ENCODE measurements at places on chromosomes 1 and 21.

DNA sequence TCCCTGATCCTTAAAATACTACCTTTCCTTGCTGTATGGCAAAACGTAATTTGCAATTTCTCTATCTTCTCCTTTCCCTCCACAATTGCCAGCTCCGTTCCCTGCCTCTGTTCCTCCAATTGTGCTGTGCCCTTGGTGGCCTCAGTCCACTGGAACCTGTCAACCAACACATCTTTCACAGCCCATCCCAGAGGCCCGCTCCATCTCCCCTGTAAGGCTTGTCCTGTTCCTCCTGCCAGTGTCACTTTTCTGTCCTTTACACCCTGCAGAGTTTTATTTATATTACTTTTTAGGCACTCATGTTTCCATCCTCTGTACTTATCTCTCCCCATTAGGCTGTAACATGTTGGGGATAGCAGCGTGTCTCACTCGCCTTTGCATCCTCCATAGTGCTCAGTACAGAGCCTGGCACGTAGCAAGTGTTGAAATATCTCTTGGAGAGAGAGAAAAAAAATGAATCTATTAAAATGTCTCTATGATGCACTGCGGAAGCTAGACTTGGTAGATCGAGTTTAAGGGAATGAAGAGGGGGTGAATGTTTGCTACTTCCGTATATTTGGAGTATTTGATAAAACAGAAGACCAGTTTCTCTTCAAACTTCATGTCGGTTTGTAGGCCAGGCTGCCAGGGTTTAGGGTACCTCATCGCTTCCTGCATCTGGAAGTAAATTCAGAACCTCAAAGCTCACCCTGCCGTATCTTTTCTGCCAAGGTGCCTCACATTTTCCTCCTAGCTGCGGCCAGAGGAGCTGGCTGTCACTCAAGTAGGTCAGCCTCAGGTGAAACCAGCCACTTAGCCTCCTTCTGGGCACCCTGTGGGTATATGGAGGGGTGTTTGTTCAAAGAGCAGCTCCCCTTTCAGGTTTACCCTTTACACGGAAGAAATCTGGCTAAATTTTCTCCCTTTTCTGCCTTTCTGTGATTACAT lies 303.8 kb downstream of the TM2D1 start:
- no peak for DNase-seq

DNA sequence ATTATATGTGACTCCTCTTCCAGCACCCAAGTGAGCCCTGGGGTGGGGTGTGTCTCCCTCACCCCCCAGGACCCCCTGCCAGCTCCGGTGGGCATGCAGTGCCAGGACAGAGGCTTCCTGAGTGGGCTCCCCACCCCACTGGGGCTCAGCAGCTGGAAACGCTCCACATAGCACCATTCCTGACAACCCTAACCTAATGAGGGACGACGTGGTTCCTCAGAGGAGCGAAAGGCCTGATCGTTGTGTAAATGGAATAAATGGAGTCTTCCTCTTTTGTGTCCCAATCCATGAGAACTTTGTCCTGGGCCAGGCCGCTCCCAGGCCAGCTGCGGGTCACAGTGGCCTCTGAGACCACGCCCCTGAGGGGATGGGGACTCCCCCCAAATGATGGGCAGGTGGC lies 1.8 kb upstream of the TSPEAR start:
- no peak for DNase-seq

DNA sequence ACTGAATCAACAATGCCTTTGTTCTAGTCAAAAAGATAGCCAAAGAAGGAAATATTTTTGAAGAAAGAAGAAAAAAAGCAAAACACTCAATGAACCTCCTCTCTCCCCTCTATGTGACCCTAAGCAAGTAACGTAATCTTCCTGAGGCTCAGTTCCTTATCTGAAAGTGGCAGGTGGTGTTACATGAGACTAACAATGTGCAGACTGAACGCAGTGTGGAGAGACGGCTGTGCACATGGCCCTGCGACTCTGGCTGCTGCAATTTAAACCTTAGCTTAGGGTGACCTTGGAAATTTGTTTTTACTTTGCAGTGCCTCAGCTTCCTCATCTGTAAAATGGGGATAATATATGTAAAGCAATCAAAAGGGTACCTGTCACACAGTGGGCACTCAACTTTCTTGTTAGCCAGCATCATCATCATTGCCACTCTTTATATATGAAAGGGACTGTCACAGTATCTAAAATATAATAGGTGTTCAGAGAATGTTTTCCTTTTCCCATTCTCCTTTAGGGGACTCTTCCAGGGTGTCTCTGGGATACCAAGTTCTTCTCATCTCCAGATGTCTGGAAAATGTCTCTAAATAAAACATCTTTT lies 100.1 kb upstream of the JUN start:
- no peak for DNase-seq

- no peak for DNase-seq
Measured at GRCh38 chr21:25169370-25169769, 437.9 kb downstream of the MRPL39 start.

GRCh38 chr1:199098468-199098867 lies 459.6 kb downstream of the PTPRC start:
- DNase-seq: no peak

DNA sequence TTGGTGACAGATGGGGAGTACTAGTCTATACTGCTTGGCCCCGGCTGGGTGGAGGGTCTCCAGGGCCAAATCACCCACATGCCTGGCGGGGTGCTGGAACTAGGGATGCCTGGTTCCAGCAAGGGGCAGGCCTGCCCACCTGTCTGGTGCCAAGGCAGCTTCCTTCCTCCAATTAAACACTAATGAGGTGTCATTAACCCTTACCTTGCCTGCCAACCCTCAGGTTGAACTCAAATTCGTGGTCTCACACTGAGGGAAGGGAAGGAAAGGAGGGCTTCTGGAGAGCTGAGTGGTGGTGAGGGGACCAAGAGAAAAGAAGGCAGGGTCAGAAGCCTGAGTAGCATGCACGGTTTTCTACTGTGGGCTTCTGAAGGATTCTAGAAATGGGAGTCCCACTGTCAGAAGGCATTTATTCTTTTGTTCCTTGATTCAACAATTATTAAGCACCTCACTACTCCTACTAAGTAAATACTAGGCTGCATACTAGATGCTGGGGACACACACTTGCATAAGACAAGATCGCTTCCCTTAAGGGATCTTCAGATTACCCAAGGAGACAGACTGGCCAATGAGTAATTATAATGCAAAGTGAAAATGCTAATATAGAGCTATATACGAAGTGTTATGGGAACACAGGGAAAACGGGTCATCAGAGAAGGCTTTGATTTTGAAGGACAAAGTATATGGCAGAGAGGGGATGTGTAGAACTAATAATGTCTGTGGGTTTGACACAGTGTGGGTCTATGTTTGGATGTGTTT lies 5.9 kb upstream of the EFNA3 start:
- no peak for DNase-seq

DNA sequence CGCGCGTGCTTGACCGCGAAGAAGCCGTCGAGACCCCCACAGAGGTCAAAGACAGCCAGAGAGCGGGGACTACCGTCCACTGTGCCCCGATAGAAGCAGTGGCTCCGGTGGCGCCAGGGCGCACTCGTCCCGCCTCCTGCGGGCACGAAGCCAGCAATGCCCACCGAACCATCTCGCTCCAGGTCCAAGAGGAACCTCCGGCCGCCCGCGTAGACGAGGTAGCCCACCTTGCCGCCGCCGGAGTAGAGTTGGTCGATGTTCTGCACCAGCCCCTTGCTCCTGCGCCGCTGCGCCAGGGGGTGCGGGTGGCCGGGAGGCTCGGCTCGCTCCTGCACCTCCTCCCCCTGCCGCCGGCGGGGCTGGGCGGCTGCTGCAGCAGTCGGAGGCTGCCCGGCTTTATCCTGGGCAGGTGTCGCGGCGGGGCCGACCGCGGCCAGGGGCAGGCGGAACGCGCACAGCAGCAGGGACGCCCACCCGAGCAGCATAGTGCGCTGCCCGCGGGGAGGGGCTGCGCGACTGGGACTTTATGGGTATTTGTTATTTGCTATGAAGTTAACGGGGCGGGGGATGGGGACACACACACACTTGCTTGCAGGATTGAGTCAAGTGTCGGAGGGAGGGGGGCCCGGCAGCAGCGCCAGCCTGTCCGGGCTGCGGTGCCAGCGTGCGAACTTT lies 844 bp downstream of the ADAMTS5 start:
- no peak for DNase-seq

- no peak for DNase-seq
Measured at GRCh38 chr1:227741166-227741870, 6.1 kb downstream of the SNAP47 start.

DNA sequence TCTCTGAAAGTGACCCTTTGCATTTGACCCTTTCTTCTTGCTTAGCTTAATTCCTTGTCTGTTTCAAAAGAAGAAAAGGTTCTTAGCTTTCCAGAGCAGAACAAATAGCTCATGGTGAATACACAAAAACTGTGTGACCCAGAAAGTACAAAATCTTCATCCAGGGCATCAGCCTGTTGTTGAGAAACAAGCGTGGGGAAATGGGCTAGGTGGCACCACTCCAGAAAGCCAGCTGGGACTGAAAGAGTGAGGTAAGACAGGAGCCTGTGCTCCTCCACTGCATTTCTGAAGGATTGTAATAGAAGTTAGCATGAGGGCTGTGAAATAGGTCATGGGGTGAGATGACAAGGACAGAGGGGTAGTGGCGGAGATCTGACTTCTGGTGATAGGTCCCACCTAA lies 45.8 kb downstream of the CYP2J2 start:
- DNase-seq: no peak

GRCh38 chr1:159421821-159422220 lies 10.2 kb upstream of the OR10J4 start:
- DNase-seq: no peak

- DNase-seq: no peak
Measured at GRCh38 chr1:79777481-79778219, 771.1 kb upstream of the ADGRL4 start.

- no peak for DNase-seq
Measured at GRCh38 chr1:88169939-88170338, 514.1 kb upstream of the PKN2 start.

GRCh38 chr1:223845810-223846682 lies at the start of gene TP53BP2:
Gene TP53BP2, minus strand, starts transcription at chr1:223845947. Its CDS starts 267 bp downstream, at chr1:223845680.
- peak; percentile 86 for DNase-seq

- no peak for DNase-seq
Measured at GRCh38 chr1:215219372-215219771, 136.8 kb downstream of the KCNK2 start.

DNA sequence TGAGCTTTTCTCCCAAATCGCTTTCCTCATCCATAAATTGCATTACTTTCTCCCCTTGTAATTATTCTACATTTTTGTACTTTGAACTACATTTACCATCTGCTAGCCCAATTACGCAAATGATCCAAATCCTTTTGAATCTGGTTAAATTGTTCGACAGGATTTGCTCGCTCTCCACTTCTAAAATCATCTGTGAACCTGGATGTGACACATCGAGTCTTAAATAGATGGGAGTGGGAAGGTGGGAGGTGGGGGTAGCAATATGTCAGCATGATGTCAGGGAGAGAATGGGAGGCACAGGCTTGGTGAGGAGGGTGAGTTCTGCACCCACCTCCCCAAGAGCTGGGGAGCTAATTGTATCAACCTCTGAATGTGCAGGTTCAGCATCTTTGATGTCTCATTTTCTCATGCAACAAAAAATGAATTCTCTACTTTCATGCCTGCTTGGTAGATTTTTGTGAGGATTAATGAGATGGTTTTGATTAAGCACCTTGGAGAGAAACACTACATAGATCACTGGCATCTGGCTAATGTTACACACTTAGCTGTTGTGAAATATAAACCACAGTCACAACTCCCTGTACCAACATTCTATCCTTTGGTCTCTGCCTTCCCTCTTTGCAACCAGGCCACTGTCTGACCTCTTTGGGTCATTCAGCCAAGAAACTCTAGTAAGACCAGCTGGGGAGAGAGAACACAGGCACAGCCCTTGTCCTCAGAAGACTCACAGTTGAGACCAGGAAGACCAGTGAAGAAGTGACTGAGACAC lies 165.1 kb downstream of the DAB1 start:
- DNase-seq: no peak

DNA sequence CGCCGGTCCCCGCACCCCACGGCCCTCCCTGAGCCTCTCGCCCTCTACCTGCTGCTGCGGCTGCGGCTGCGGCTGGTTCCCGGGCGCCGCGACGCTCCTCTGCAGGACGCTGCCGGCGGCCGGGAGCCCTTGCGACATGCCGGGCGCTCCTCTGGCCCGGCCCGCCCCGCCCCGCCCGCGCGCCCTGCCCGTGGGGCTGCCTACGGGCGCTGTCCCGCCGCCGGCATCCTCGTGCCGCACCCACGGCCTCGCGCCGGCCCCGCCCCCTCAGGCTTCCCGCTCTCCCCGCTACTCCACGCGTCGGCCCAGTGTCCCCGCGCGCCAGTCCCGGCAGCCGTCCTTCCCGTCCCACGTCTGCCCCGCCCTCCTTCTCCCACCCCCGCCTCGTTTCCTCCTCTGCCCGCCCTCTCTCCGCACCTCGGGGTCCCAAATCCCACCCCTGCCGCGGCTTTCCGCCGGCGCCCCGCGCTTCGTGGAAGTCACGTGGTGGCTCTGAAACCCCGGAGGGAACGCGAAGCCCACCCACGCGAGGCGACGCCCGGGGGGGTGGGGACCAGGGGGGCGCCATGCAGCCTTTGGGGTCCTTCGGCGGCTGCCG lies at the start of gene BATF3:
Gene BATF3 (minus strand): TSS at position 216 of the 598 bp plus-strand sequence. CDS start 78 bp downstream, at position 138.
- DNase-seq: peak; percentile 70

GRCh38 chr1:192566657-192567056 lies 8.9 kb upstream of the RGS1 start:
- DNase-seq: no peak

DNA sequence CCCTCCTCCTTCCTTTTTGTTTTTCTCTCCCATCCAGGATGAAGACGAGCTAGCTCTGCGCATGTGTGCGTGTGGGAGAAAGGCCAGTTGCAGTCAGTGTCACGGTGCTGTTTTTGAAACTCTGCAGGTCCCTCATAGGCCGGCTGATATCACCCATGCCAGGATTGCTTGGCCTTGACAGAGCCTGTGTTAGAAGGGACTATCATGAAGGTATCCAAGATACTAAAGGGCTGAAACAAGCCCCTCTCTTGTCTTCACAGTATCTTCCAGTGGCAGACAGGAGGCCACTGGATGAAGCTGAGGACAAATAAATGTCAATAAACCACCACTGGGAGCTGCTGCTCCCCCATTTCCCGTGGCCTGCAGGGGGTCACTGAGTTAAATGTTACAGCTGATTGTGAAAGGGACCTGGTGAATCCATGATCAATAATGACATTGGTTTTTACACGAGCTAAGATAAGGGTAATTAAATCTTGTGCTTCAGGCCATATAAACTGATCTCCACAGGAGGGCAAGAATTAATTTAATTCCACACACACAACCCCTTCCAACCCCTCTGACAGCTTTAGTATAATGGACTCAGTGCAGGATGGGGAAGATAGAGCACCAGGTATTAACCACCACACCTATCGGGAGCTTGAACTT lies 64.6 kb upstream of the TARBP1 start:
- no peak for DNase-seq
